ENCODE measurements at places on chromosomes 13 and 19.

DNA sequence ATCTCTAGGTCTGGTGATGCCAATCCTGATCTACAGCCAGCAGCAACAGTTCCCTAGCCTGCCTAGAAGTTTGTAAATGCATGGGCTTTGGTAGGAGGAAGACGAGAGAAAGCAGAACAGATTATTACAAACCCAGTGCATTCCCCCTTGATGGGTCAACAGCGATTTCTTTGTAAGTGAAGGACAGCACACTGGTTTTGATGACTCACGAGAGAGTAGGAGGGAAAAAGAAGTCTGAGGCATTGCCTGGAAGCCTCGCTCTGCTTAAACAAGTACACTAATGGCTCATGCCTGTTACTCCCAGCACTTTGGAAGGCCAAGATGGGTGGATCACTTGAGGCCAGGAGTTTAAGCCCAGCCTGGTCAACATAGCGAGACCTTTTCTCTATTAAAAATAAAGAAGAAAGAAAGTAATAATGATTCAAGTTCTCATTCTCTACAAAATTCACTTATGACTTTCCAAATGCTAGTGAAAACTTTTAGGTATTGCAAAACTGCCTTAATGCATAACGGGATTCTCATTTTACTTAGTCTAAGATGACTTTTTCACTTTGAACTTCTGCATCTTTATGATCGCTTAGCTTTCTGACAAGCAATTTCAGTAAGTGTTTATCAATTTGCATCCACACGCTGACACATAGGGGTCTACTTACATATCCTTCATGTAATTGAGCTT lies 47.7 kb upstream of the USPL1 start:
- DNase-seq: no peak

GRCh38 chr19:38287604-38288003 lies 16.4 kb upstream of the C19orf33 start:
- DNase-seq: no peak

GRCh38 chr13:60990032-60990733 lies 425.5 kb downstream of the PCDH20 start:
- no peak for DNase-seq

DNA sequence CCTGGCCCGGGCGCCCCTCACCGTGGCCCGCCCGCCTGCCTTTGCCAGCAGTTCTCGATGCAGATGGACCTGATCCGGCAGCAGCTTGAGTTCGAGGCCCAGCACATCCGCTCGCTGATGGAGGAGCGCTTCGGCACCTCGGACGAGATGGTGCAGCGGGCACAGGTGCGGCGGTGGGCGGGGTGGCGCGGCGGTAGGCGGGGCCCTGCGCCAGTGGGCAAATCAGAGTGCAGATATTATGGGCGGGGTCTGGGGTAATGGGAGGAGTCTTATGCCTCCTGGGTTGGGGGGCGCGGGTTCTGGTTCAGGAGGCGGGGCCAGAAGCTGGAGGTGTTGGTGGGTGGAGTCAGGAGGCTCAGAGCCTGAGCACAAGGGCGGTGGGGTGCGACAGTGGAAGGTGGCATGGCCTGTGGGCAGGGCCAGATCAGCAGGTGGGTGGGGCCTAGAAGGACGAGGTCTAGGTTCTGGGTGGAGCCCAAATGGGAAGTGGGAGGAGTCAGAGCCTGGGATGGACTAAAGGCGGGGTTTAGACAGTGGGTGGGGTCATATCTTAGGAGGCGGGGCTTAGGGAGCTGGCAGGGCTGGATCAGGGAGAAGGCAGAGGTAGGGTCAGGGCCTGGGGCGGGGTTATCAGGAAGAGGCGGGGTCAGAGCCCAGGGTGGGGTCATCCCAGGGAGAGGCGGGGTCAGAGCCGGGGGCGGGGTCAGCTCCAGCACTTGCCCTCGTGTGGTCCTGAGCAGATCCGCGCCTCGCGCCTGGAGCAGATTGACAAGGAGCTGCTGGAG lies 5.6 kb downstream of the APC2 start:
- peak; percentile 67 for DNase-seq

DNA sequence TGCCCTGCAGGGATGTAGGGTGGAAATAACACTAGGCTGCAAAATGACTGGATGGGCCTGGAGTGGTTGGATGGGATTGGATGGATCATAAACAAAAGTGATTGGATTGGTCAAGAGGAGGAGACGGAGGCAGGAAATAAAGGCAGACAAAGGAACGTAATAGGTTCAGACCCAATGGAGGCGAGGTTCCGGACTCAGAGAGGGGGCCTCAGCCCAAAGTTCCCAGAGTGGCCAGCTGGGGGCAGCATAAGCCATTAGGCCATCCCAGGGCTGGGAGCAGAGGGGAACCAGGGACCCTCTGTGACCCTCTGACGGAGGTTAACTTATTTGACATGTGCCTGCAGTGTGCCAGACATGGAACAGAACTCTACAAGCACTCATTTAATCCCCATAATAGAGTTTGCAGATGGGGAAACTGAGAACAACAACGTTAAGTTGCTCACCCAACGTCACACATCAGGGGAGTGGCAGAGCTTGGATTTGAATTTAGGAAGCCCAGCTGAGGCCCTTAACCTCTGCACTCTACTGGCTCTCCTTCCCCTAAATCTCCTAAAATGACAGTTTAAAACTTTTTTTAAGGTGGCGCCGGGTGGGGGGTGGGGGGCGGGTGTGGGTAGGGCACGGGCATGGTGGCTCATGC lies 15.3 kb upstream of the MAP1S start:
- peak; percentile 83 for DNase-seq

- no peak for DNase-seq
These were observed 45.0 kb downstream of the SLC15A1 start for GRCh38 chr13:98707281-98707999.

- no peak for DNase-seq
These were observed 85.4 kb downstream of the KLF12 start for GRCh38 chr13:74048756-74049155.

GRCh38 chr19:15479391-15480345 lies at the start of gene PGLYRP2:
Gene PGLYRP2 (minus strand): TSS chr19:15479501. CDS start chr19:15479371, 130 bp downstream.
- DNase-seq: no peak

DNA sequence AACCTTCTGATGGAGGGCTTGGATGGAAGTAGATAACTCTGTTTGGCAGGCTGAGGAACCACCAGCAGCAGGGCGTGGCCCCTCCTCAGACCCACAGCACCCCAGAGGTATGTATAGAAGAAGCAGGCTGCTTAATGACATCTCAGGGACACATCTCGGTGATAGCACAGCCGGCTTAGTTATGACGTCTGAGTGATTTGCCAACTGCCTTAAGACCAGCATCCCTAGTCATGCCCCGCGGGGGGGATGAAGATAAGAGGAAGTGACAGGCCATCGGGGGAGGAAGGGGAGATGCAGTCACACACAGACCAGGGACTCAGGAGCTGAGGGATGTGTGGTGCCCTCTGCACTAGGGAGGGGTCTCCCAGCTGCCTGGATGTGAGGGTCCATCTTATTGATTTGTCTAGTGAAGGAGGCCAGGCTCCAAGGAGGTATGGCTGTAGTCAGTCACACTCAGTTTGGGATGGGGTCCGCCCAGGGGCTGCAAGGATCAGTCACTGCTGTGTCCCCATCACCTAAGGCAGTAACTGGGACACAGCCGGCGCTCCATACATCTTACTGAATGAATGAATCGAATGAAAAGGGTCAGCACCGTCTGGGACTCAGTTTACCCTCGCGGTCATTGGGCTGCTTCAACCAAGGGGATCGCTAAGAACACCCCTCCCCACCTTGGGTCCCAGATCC lies 19.2 kb upstream of the ERCC1 start:
- peak; percentile 57 for DNase-seq

DNA sequence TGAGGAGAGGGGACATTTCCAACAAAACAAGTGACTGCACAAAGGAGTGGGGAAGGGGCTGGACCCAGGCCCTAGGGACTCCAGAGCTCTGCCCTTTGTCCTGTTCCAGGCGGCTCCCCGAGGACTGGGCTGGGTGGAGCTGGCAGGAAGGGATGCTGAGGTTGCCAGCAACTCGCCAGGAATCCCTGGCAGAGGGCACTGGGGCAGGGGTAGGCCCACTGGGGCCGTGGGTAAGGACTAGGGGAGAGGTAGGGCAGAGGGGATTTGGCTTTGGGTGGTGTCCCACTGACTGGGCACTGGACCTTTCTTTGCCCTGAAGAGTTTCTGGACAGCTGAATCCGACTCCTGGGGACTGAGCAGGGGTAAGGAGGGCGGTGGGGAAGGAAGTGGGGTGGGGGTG lies 7.9 kb downstream of the LIPE start:
- DNase-seq: no peak

DNA sequence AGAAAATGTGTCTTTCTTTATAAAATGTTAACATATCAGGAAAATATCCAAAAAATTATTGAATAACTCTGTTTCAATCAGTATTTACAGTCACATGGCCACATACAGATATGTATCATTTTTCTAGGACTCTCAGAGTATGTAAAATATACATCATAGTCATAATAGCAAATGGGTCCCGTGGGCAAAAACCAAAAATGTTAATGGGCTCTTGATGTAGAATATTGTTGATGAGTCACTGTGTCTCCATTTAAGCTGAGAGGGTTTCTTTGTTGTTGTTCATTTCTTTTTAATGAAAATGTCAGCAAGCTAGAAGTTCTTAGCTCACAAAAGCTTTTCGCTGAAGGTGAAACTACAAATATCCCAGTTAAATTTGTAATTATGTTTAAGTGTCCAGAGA lies 1713.1 kb upstream of the PCDH20 start:
- DNase-seq: no peak

GRCh38 chr19:55005684-55006488 lies 32.2 kb downstream of the GP6 start:
- peak; percentile 58 for DNase-seq

- DNase-seq: no peak
These were observed 25.8 kb downstream of the PRKD2 start for GRCh38 chr19:46691104-46691503.

DNA sequence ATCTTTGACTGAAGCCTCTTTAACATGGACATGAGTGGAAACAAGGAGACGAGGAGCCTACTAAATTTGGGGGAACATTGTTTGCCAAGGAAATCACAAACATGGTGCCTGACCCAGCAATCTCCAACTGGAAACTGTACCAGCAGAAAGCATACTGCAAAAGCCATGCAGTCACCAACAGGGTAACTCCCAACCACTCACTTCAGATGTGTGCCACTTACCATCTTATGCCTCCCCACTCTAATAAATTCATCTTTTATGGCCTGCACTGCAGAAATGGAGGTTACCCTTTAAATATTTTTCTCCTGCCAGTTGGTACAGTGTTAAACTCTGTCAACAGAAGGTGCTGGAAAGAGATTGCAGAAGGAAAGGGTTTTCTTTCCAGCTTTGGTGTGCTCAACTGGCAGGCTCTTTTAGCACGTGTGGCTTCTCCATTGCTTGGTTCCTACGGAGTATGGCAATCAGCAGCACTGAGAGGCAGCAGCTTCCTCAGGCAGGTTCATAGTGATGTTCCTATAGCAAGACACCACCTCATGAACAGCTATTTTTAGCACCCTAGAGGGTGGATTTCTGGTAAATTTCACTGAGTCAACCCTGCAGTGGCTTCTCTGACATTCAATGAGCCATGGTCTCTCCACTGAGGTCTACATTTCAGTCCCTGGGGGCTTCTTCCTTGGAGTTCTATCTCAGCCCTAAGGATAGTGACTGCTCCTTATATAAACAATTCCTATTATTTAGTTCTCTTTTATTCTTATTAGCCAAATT lies 21.4 kb downstream of the MIR17HG start:
- no peak for DNase-seq

DNA sequence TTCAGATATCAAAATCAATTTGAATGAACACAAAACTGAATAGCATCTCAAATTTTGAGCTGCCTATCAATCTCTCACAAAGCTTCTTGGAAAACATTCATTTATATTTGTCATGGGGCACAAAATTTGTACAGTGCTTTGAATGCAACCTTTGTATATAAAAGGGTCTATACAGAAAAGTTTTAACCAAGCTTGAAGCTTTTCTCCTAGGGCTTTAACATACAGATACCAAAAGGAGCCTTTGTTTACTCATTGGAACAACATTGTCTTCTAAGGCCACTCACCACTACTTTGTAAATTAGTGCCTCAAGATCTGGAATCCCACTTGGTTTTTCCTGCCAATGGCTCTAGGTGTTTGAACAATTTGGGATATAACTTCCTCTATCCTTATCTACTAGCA lies 21.2 kb downstream of the LNX2 start:
- DNase-seq: no peak

- DNase-seq: no peak
These were observed 21.3 kb upstream of the HMGB1 start for GRCh38 chr13:30487075-30487470.

DNA sequence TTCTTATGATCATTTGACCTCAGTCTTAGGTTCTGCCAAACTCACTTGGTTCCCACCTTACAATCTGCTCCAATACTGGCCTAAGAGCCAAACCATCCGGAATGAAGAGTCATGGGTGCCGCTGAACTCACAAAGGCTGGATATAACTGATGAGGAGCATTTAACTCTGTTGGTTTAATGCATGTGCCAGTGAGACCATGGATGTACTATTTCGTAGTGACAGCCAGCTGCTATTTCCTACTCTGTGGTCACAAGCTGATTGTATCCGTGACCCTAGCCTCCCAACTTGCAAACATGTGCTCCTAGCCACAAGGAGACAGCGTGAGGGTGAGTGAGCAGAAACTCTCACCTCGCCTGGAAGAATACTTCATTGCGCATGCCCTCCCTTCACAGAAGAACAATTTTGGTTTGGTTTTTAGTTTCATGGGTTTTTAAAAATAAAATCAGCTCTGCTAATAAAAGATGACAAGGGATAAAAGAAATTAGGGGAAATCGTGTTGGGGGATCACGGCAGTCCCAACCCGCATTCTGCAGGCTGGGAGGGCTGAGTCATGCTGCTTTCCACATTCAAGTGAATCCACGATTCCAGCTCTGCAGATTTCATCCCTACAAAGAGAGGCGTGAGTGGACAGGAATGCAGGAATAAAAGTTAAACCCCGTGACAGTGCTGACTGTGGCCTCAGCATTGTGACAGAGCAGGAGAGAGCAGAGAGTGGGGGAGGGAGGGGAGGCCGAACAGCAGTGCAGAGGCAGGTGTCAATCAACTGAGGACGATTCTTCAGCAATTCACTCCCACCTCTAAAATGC lies 66.8 kb upstream of the RAP2A start:
- no peak for DNase-seq

DNA sequence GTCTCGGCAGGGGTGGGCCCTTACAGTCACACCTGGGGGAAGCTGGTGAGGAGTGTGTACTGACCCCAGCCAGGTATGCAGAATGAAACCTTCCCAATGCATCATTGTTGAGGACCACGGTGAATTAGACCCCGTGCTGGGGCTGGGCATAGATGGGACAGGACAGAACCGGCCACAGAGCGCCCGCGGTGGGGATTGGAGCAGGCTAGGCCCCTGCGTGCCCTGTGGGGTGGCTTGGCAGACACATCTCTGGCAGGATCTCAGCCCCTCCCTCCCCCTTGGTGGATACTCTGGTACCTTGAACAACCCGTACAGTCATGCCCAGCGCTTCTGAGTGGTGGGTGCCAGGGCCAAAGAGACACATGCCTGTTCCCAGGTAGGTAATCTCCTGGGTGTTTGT lies 200.6 kb downstream of the TEX29 start:
- DNase-seq: no peak

- peak; percentile 52 for DNase-seq
These were observed 685 bp upstream of the SUPT5H start for GRCh38 chr19:39444598-39445195.

DNA sequence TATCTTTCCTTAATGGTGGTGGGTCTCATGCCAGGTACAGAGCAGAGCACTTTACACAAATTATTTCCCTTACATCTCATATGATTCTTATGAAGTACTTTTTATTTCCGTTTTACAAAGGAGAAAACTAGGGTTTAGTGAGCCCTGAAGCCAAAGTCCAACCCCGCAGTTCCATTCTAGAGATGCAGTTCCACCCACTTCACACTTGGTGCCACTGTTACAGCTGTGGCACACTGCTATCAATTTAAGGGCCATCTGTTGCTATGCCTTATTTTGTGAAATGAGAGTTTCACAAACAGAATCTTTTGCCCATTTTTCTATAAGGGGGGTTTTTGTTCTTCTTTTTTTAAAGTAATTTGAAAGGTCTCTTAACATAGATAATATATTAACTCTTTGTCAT lies 12.9 kb downstream of the MIPEP start:
- DNase-seq: no peak

Data from activated T-cell treated with anti-CD3 and anti-CD28 coated beads, Interleukin-2, amount 50 U/mL, for 24 hours (primary cell).